ENCODE measurements at places on chromosomes 3 and 15. TPM values are rescaled to one million over a fixed set of nuclear protein-coding genes. Genes with fewer than 3 reads are reported as not detected.
A peak's percentile ranks its signal among the peaks of the same experiment; 100 is the strongest.

DNA sequence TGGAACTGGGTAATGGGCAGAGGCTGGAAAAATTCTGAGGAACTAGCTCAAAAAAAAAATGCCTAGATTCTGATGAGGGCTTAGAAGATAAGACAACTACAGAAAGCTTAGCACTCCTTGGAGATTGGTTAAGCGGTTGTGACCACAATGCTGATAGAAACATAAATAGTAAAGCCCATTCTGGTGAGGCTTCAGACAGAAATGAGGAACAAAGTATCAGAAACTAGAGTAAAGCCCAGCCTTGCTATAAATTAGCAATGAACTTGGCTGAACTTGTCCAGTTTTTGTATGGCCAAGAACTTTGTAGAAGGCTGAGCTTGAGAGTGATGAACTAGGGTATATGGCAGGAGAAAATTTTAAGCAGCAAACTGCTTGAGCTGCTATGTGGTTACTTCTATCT, 25.4 kb downstream of the GOLGB1 start:
- DNase-seq = no peak

DNA sequence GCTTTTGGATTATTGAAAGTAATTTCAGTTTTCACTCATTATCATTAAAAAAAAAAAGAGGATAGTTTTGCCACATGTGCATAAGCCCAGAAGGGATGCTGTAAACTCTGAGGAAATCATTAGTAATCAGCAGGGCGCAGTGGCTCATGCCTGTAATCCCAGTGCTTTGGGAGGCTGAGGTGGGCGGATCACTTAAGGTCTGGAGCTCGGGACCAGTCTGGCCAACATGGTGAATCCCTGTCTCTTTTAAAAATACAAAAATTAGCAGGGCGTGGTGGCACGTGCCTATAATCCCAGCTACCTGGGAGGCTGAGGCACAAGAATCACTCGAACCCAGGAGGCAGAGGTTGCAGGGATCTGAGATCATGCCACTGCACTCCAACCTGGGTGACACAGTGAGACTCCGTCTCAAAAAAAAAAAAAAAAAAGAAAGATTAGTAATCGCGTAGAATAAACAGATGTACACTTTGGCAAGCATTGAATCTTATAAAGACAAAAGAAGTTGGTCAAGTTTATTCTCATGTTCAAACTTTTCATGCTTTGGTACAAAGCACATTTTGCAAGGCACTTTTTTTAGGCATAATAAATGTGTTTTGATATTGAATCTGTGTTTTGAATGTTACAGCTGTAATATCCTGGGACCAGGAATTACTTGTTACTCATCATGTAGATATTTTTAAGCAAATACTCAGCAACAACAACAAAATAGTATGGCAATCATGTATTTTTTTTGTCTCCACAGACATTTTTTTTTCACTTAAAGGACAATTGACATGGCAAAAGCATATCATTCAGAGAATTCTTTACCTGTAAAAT, 93.2 kb upstream of the AGTR1 start:
- no peak for DNase-seq

MINDY2 gene
- total RNA-seq = 15.1 TPM

GRCh38 chr3:4208556-4208955, 94.6 kb upstream of the SETMAR start:
- no peak for DNase-seq

- no peak for DNase-seq
These were observed 1.9 kb downstream of the CD200 start for GRCh38 chr3:112334691-112335433.

DNA sequence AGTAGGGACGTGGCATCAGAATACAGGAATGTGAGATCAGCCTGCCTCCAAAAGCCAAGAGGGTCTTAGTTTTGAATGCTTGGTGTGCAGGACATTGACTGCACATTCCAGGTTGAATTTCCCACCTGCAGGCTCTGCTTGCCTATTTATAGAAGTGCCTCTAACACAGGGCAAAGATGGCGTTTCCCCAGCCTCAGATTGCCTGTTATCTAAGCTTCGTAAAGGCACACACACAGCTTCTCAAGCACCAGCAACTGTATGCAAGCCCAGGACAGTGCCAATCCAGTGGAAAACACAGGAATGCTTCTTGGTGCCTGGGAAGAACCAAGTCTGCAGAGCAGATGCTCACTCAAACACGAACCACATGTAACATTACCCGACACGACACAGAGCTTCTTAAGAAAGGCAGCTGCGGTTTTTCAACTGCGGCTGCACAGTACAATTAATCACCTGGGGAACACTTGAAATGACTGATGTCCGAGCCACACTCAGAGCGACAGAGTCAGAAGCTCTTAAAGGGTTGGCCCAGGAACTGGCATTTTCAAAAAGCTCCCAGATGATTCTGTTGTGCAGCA, 90.0 kb upstream of the ANKRD34C start:
- DNase-seq = no peak

DNA sequence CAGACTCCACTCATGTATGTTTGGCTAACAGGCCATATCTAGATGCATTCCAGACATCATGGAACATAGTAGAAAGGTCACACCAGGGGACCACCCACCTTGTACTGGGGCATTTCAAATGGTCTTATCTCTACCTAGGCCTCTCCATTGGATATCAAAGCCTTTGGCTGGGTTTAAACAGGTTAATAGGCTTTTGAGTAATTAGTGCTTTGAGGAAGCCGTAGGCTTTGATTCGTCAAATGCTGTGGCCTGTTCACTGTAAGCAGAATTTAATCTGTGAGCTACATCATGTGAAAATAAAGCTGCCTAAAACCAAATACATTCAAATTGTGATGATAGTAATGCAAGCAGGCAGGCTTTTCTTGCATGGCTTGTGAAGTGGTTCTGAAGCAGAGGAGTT, 129.5 kb downstream of the ST8SIA2 start:
- no peak for DNase-seq

NMNAT3 gene
- 2.2 TPM for total RNA-seq

- no peak for DNase-seq
These were observed 12.1 kb upstream of the APBA2 start for GRCh38 chr15:28873585-28874190.

SPG11 gene
- 79.1 TPM for total RNA-seq

- no peak for DNase-seq
These were observed 941 bp upstream of the SLC26A6 start for GRCh38 chr3:48636149-48636655.

DNA sequence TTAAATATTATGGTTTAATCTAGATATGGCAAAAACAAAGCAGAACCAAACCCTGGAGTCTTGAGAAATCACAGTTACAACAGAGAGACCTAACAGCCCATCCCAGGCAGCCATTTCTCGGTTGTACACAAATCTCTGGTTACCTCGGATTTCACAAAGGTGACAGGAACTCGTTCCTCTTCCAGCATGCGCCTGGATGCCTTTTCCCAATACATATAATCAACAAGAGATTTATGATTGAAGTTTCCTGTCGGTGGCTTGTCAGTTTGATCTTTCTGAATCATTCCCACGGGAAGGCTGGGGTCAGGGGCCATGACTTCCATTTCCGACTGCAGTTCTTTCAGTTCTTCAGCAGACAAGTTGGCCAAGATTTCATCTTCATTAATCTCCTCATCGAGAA, 445 bp downstream of the LMOD3 start:
- DNase-seq = no peak

FLNB gene
- 77.9 TPM for total RNA-seq

- DNase-seq = no peak
These were observed 6.2 kb downstream of the SEMA5B start for GRCh38 chr3:123021388-123021787.

DNA sequence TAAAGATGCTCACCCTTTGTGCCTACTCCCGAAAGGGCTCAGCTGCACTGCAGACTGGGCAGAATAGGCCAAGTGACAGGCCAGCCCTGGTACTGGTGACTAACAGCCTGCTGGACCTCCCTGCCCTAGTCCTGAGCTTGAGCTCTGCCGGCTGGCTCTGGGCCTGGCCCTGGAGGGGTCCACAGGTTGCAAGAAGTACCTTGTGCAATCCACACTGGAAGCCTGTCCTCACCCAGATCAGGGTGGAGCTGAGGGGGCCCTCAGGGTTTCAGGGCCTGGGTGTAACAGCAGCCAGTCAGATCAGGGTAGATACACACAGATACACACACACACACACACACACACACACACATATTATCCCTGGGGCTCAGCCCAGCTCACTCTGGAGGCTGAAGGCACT, 27.3 kb upstream of the PLA2G4D start:
- peak; percentile 69 for DNase-seq

DNA sequence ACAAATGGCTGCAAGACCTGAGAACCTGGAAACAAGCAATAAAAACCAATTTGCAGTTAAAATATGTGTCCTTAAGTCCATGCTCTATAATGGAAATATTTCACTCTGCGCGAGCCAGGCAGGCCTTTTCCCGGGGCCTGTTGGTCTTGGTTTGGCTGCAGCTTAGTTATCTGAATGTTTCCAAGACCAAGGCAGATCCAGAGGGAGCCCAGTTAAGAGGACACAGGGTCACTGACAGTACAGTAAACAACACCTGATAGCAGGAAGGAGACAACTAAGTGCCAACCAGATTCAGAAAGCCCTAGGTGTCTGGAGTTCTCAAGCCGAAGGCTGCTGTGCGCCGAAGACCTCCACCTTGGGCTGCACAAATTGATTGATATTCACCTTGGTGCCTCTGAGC, 32.8 kb downstream of the THSD4 start:
- no peak for DNase-seq

DNA sequence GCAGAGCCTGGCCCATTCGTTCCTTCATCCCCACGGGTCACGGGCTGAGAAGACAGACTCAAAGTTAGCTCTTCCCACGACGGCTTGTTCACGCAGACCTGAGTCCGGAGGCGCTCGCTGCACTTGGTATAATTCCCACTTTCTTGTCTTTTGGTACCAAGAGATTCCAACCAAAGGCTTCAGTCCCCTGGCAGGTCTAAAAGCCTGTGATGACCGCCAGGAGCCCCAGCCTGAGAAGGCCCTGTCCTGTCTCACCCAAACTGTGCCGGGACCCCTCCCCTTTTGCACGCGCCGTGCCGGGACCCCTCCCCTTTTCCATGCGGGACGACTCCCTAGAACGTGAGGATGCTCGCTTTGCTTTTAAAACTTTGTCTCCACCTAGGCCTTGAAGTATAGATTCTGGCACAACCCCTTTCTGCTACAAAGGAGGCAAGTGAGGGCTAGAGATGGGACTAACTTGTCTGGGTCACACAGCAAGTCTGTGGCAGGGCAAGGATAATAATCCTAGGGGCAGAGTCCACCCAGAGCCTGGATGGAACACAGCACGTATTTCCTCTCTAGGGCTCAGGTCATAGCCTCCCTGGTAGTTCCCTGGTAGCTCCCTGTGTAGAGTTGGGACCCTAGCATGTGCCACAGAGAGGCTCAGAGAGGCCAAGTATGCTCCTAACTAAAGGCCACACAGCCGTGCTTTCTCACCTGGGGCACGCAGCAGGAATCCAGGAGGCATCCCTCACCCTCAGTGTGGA, 211.3 kb downstream of the XXYLT1 start:
- DNase-seq = no peak

GRCh38 chr15:52730173-52730572, 51.0 kb upstream of the ATOSA start:
- no peak for DNase-seq

ERICH6 gene
- total RNA-seq = 0.83 TPM

GRCh38 chr3:146163584-146163983, 2.6 kb upstream of the PLOD2 start:
- no peak for DNase-seq

CD96 gene
- not detected for total RNA-seq

DNA sequence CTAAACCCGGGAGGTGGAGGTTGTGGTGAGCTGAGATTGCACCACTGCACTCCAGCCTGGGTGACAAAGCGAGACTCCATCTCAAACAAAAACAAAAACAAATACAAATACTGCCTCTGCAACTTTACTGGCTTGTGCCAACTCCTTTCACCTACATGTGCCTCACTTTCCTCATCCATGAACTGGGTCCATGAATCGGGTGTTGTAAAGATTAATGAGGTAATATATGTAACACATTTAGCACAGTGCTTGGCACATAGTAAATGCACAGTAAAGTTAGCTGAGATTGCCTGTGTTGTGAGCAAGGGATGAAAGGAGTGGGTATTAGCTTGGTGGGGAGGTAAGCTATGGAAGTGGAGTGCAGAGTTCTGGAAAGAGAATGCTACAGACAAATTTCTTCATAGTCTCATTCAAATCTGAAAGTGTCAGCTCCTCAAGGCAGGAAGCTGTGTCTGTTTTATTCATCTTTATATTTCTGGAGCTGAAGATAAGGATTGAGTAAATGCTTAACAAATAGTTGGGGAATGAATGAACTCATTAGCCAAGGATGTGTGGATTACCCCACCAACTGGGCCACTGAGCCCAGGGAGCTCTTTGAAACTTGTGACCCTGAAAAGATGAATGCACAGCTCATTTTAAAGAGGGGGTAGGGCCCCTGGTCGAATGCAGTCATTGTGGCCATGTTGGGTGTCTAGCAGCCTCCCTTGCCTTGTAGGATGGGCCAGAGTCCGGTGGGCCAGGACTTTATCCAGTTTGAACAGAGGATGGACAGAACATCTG, 7.7 kb upstream of the CDCP1 start:
- no peak for DNase-seq

TMEM45A gene
- total RNA-seq = 29.1 TPM

DNA sequence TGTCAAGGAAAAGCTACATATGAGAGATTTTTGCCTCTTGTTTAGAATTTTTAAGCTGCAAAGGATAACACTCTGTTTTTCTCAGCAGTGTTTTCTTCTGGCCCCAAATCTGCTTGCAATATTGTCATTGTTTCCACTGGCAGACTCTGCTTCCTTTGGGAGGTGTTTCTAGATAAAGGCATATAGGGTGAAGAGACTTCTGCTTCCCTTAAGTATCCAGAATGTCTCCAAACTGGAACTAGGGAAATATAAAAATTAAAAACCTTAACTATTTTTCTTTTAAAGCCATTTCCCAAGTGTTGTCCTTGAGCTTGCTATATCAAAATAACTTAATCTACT, 225.8 kb downstream of the CGGBP1 start:
- no peak for DNase-seq

DNA sequence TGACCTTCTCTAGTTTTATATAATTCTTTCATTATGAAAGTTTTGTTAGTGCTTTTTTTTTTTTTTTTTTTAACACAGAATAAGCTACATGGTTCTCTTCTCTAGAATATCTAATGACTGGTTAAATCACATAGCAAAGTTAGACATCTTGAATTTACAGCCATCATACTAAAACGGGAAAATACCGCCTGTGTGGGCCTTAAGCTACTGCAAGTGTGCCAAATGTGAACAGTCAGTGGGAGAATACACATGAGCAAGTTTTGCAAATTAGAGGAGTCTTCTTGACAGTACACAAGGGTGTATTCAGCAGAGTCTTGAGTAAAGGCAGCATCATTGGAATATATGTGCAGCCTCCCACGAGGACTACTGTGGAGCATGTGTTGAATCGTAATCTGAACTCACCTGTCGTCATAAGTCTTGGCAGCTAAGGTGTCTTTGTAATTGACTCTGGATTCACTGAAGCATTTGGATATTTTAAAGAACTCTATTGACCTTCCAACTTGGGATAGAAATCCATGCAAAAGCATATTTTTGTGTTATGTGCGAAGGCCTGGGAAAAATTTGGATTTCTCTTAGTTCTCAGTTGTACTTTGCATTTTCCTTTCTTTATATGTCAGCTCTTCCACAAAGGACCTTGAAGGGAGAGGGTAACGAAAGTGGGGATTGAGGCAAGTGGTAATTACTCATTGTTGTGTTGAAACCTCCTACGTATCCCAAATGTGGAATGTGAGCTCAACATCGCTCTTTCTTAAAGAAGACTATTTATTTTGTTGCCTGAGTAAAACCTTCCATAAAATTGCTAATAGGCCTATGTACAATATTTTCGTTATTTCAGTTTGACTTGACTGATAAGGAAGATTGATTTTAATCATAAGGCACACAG, 117.4 kb downstream of the ATG7 start:
- no peak for DNase-seq

GRCh38 chr3:178671377-178671776, 135.1 kb downstream of the KCNMB2 start:
- no peak for DNase-seq

Measured in osteocyte (in vitro differentiated cells).